ENCODE measurements at places on chromosomes 1 and 21. TPM values are rescaled to one million over a fixed set of nuclear protein-coding genes. Genes with fewer than 3 reads are reported as not detected.
A peak's percentile ranks its signal among the peaks of the same experiment; 100 is the strongest.

Gene KISS1
- not detected for total RNA-seq

Gene PRPF38B
- 41.0 TPM for total RNA-seq

Gene HLCS
- 17.1 TPM for total RNA-seq

Gene USP1
- total RNA-seq: 22.3 TPM

Gene SLC45A3
- total RNA-seq: 6.8 TPM

Gene CASP9
- 16.4 TPM for total RNA-seq

DNA sequence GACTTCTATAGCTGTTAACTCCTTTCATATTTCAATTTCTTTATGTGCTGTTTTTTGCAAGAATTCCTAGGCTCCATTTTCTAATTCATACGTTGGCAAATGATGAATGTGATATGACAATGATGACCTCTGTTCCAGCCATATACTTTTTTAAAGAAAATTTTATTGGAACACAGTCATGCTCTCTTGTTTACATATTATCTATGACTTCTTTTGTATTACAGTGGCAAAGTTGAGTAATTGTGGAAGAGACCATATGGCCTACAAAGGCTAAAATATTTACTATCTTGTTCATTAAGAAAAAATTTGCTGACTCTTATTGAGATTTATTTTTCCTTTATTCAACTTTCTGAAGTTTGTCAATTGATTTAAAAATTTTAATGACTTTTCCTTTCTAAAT is 7.1 kb downstream of the IFI44L start:
- H3K4me3 ChIP-seq: no peak overlapping the region
- no peaks in the 10 kb centered on the region for H3K36me3 ChIP-seq
- H3K27ac ChIP-seq: no peak overlapping the region
- no peaks in the 10 kb centered on the region for H3K27me3 ChIP-seq
- peaks cover 10% of the 10 kb centered on the region for H3K4me1 ChIP-seq

DNA sequence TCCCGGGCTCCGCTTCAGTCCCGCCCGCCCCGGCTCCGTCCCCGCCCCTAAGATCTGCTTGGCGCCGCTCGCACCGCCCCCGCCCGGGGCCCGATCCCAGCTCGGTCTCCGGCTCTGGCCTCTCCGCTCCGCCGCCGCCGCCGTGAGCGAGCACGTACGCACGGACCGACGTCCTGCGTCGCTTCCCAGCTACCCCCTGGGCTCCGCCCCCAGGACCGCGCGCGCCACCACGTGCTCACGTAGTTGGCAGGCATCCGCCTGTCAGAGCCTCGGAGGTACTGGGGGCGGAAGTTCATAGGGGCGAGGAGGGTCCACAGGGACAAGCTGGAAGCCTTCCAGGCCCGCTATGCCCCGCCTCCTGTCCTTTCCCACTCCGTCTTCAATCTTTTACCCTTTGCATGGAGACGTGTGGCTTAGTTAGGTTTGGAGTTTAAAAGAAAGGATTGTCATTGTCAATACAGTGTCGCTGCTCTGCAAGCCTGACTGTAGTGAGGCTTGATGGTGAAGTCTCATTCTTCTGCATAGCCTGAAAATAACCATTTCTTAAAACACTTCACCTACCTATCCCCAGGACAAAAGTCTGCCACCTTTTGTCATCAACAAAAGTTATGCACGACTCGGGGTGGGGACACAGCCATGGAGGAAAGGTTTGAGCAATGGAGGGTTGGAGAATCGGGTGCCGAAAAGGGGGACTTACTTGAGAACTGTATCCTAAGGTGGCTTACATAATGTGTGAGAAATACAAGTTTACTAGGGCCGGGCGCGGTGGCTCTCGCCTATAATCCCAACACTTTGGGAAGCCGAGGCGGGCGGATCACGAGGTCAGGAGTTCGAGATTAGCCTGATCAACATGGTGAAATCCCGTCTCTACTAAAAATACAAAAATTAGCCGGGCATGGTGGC is at the start of gene CLK2:
TSS of gene CLK2 (minus strand) at position 162 of the 903 bp plus-strand sequence. CDS start 2,527 bp downstream, outside the sequence.
- H3K36me3 ChIP-seq: peaks cover 34% of the 10 kb centered on the region
- DNase-seq: peak; percentile 98
- H3K4me3 ChIP-seq: peak within 1 kb of the TSS; percentile 83
- peak within 1 kb of the TSS; percentile 92 for H3K27ac ChIP-seq

DNA sequence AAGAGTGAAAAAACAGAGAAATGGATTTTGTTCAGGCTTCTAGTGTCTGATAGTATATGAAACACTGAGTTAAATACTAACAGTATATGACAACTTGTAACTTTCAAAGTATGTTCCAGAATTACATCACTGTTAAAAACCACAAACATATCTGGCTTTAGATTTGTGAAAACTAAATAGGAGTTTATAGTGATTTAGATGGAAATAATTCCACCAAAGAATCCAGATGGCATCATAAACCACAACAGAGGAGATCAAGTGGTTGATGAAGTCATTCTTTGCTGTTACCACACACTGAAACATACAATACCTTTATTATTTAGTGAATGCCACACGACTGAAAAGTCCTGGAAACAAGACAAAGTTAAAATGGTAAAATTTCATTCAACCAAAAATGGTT is 37.2 kb downstream of the ALG14 start:
- H3K36me3 ChIP-seq: no peaks in the 10 kb centered on the region
- no peak overlapping the region for H3K27ac ChIP-seq
- no peak overlapping the region for H3K4me3 ChIP-seq
- DNase-seq: no peak
- H3K4me1 ChIP-seq: no peaks in the 10 kb centered on the region

DNA sequence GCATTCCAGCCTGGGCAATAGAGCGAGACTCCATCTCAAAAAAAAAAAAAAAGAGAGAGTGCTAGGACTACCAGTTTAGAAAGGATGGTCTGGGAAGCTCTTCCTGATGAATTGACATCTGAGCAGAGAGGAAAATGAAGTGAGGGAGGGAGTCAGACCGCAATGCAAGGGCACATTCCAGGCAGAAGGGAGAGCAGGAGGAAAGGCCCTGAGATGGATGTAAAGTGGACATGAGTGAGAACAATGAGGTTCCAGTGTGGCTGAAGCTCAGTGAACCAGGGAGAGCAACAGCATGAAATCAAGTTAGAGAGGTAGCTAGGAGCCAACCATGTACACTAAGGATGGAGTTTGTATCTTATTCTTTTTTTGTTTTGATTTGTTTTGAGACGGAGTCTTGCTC is 55.9 kb upstream of the SPOCD1 start:
- H3K4me1 ChIP-seq: no peaks in the 10 kb centered on the region
- no peaks in the 10 kb centered on the region for H3K36me3 ChIP-seq
- H3K27ac ChIP-seq: no peak overlapping the region

- H3K27ac ChIP-seq: no peak overlapping the region
- no peaks in the 10 kb centered on the region for H3K36me3 ChIP-seq
- H3K4me1 ChIP-seq: no peaks in the 10 kb centered on the region
- no peak overlapping the region for H3K4me3 ChIP-seq
Measured at GRCh38 chr1:199780948-199781670, 246.4 kb upstream of the NR5A2 start.

GRCh38 chr1:11447903-11448302 is 31.1 kb upstream of the DISP3 start:
- H3K36me3 ChIP-seq: no peaks in the 10 kb centered on the region
- H3K27ac ChIP-seq: no peak overlapping the region
- H3K4me3 ChIP-seq: no peak overlapping the region
- DNase-seq: no peak
- peaks cover 18% of the 10 kb centered on the region for H3K27me3 ChIP-seq

DNA sequence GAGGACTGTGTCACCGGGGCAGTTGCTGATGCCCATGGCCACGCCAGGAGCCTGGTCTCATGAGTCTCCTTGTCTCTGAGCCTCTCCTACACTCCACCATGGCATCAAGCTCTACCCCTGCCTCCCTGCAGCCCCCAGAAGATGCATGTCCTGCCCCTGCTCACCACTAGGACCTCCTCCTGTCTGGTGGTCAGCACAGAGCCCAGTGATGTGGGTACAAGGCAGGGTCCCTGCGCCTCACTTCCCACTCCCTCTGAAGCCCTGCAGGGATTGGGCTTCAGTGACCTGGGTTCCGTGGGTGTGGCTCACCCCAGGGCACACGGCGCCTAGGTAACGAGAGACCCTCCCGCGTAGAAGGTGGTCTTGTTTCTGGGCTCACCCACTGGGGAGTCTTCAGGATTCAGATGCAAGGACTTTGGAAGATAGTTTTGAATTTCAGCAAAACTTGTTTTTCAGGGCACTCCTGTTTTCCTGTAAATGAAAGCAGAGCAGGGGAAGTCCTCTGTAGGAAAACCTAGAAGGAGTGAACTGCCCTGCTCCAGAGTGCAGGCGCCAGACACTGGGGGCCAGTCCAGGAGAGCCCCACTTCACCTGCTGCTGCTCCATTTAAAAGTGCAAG is 2.8 kb downstream of the COL18A1 start:
- no peak overlapping the region for H3K4me3 ChIP-seq
- H3K27me3 ChIP-seq: peaks cover 35% of the 10 kb centered on the region
- H3K36me3 ChIP-seq: no peaks in the 10 kb centered on the region
- H3K4me1 ChIP-seq: peaks cover 22% of the 10 kb centered on the region
- no peak overlapping the region for H3K27ac ChIP-seq

GRCh38 chr1:200128944-200129879 is 101.7 kb downstream of the NR5A2 start:
- H3K27me3 ChIP-seq: no peaks in the 10 kb centered on the region
- DNase-seq: no peak
- H3K4me1 ChIP-seq: peaks cover 6% of the 10 kb centered on the region

DNA sequence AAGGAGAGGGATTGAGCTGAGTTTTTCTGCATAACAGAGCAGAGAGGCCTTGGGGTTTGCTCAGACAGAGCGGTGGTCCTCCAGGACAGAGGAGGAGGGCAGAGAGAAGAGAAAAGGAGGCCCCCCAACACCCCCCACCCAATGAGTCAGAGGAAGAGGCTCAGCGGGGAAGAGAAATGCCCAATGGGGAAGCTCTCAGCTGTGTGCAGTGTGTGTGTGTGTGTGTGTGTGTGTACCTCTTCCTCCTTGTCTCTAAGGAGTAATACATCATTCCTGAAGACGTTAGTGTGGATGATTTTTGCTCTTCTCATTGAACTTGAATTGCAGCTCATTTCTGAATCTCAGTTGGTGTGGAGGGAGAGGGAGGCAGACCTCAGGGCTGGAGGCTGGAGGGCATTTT is 8.7 kb downstream of the TMPRSS3 start:
- no peak for DNase-seq
- H3K36me3 ChIP-seq: no peaks in the 10 kb centered on the region
- no peaks in the 10 kb centered on the region for H3K4me1 ChIP-seq
- H3K27me3 ChIP-seq: no peaks in the 10 kb centered on the region
- H3K4me3 ChIP-seq: no peak overlapping the region
- H3K27ac ChIP-seq: no peak overlapping the region

DNA sequence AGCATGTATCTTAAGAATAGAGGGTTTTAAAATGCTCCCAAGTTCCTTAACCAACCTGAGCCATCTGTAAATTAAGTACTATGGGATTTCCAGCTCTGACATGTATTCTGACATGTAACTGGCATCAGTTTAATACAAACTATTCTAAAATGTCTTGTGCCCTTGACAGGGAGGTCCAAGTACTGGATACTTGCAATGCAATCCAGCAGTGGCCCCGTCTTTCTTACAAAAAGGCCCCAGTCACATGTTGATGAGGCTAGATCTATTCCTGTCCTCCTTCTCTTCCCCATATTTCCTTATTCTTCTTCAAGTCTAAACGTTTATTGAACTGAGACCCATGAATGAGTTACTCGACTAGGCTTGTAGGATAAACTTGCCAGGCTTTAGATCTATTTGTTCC is 46.4 kb downstream of the MRPL39 start:
- no peak overlapping the region for H3K4me3 ChIP-seq
- H3K27me3 ChIP-seq: no peaks in the 10 kb centered on the region
- no peaks in the 10 kb centered on the region for H3K36me3 ChIP-seq

- peaks cover 14% of the 10 kb centered on the region for H3K36me3 ChIP-seq
- no peaks in the 10 kb centered on the region for H3K27me3 ChIP-seq
- H3K27ac ChIP-seq: no peak overlapping the region
- no peaks in the 10 kb centered on the region for H3K4me1 ChIP-seq
Measured at GRCh38 chr1:235397733-235398132, 30.5 kb downstream of the TBCE start.

DNA sequence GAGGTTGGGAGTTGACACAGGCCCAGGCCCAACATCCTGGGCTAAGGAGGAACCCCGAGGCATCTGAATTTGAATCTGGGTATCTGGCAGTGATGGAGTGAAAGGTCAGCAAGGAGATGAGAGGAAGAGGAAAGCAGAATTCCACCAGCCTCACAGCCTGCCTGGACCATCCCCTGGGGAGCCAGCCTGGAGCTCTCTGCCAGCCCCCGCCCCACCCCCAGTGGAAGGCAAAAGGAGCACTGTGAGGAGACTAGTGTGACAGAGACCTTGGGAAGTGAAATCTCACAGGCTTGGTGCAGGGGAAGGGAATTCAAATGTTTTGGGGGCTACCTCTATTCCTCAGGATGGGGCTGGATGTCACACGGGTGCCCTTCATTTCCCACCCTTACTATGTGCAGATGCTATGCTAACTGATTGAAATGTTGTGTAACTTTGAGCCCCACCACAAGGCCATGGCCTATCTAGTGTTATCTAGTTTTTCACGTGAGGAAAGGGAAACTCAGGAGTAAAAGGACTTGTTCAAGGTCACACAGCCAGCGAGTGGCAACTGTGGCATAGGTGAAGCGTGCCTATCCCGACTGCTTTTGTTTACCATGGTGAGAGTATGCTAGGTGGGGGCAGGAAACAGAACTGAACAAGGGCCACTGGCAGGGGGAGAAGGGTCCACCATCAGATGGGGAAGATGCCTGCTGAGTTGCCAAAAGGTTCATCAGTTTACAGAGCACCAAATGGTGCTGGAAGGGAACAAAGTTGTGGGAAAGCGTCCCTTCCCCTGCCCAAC is 29.8 kb downstream of the AHDC1 start:
- no peaks in the 10 kb centered on the region for H3K36me3 ChIP-seq
- peak overlapping the region; percentile 51 for H3K4me3 ChIP-seq
- peaks cover 88% of the 10 kb centered on the region for H3K4me1 ChIP-seq
- no peak for DNase-seq

- no peaks in the 10 kb centered on the region for H3K36me3 ChIP-seq
- no peak overlapping the region for H3K27ac ChIP-seq
- H3K4me3 ChIP-seq: no peak overlapping the region
- no peaks in the 10 kb centered on the region for H3K4me1 ChIP-seq
Measured at GRCh38 chr1:101371259-101371658, 134.4 kb downstream of the S1PR1 start.

DNA sequence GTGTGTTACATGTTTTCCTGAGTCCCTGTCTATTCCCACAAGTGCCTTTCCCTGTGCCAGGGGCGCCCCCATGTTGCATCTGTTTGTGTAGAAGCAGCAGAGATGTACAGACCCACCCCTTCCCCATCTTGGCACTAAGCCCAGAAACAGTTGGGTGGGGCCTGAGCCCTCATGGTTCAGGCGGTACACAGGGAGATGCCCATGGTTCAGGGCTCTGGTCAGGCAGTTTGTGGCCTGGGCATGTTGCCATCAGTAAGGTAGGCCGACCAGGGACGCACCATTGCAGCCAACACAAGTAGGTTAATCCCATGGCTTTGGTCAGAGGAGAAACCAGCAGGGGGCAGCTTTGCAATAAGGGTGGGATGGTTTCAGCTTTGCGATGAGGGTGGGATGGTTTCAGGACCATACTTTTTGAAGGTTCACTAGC is 914 bp upstream of the ADGRB2 start:
- peaks cover 29% of the 10 kb centered on the region for H3K4me1 ChIP-seq
- H3K27ac ChIP-seq: no peak overlapping the region
- DNase-seq: no peak
- peaks cover 57% of the 10 kb centered on the region for H3K27me3 ChIP-seq
- no peaks in the 10 kb centered on the region for H3K36me3 ChIP-seq

All from lower lobe of right lung (tissue), 2 donors.